Caki2 (cell line): ENCODE measurements at places on chromosomes 3 and 15.

DNA sequence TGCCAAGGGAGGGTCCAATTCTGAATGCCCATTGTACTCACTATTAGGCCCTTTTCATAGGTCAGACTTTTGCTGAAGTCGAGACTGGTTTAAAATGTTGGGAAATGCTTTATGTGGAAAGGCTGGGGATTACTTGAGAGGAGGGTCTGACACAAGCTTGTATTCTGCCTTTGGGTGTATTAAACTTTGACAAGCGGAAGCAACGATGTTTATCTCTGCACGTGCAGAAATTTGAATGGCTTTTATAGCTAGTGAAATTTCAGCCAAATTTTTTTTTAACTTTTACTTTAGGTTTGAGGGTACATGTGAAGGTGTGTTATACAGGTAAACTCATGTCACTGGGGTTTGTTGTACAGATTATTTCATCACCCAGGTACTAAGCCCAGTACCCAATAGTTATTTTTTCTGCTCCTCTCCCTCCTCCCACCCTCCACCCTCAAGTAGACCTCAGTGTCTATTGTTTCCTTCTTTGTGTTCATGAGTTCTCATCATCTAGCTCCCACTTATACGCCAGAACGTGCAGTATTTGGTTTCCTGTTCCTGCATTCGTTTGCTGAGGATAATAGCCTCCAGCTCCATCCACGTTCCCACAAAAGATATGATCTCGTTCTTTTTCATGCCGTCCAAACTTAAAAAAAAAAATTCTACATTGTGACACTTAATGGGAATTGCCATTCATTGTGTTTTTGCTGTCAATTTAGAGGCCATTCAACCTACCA lies 223.0 kb upstream of the BHLHE40 start:
- DNase-seq = no peak

GRCh38 chr3:49120096-49120437 lies 556 bp downstream of the USP19 start:
- DNase-seq = no peak

DNA sequence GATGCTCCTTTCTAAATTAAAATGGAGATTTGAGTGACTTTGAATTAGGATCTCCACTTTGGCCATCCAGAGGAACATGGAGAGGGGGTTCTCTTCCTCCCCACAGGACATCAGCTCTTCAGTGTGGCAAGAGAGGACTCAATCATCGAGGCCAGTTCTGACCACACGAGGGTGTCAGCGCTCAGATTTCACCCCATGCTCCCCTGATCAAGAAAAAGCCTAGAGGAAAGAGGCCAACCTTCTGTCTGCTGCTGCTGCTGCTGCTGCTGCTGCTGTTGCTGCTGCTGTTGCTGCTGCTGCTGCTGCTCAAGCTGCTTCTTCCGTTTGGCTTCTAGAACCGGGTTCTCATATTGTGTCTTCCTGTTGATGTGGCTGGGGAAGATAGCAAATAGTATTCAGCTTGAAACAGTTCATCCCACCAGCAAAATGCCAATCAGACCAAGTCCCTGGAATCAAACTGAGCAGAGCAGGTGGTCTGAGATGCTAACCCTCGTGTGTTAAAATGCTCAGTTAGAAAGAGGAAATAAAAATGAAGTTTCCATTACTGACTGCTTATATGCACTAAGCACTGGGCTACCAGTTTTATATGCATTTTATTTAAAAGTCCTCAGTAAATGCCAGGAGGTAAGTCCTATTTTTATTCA lies 599.0 kb downstream of the MAGI1 start:
- peak; percentile 43 for DNase-seq

DNA sequence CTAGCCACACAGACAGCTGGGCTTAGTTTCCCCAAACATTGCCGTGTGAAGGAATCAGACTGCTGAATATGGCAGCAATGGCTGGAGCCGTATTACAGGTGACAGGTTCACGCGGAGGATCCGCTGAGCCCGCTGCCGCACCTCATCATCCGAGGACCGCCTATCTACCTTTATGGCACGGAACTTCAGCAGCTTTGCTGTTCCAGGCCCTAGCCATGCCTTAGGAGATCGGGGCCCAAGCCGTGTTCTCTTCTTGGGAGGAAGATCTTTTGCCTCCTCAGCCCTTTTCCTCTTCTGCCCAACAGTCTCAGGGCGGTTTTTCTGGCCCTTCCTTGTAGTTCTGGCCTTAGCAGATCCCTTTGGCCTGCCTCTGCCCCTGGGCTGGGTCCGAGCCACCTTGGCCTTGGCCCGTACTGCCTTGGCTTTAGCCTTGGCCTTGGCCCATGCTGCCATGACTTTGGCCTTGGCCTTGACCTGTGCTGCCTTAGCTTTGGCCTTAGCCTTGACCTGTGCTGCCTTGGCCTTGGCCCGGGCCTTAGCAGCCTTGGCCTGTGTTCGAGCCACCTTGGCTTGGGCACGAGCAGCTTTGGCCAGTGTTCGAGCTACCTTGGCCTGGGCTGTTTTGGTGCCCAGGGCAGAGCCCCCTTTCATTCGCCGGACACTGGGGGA lies 3.2 kb downstream of the CCDC71 start:
- no peak for DNase-seq

- DNase-seq = no peak
Observed at GRCh38 chr3:72421126-72421525, 427.1 kb downstream of the SHQ1 start.

DNA sequence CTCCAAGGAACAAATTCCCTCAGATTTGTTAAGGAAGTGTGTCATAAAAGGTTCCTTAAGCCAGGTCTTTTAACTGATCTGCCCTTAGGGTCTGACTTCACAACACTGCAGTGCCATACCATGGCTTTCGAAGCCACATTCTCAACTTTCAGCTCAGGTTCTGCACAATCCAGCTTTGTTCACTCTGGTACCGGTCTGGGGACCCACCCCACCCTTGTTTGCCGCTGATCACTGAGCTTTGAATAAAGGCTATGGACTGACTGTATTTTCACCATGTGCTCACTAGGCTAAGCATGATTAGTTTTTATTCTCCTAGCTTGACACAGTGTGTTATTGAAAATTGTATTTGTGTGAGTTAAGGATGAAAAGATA lies 15.9 kb downstream of the SNX1 start:
- no peak for DNase-seq

DNA sequence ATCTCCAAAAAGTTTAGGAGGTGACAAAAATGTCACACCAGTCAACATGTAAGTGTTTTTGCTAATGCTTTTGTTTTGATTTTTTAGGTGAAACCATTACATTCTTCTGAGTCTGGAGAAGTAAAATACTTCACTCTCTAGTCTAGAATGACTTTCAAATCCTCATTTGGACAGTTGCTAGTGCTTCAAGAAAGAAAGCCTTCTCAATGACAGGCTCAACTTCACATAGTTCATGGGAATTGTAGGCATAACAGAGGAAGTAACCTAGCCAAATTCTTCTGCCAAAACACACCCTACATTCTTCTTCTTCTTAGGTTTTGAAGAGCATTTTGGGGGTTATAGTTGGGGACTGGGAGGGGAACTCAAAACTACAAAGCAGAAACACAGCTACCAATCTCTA lies 29.4 kb upstream of the HEG1 start:
- DNase-seq = no peak

GRCh38 chr3:133393691-133394474 lies 6.0 kb upstream of the BFSP2 start:
- no peak for DNase-seq

DNA sequence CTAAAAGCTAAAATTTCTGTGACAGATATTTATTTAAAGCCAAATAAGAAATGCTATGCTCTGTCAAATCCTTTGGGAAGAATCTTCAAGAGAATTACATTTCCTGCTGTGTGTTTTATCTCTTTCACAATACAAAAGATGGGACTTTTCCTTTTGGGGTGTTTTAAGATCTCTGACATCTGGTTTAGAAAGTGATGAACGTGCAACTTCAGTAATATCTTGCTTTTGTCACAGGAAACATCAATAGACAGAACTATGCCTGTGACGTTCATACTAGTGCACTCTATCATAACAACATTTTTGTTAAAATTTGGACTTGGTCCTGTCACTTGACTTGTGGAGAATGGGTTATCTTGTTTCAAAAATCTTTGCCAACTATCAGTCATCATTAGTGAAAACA lies 195.7 kb upstream of the KCNMB2 start:
- DNase-seq = no peak

DNA sequence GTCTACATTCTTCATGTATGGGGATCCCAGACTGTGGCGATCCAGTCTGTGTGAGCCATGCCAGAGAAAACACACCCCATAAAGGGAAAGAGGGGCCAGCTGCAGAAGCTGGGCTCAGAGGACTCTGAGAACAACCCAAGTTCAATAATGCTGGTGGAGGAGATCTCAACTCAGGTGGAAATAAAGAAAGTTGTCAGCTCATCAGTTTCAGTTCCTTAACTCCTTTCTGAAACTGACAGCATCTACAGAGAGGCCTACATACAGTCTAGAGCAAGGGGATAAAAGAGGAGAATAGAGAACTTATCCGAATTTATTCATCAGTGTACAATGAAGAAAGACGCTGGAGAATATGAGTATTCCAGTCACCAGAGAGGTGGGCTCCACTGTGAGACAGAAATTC lies 77.0 kb downstream of the NTRK3 start:
- DNase-seq = no peak
